Nephron progenitor cell (in vitro differentiated cells): ENCODE measurements at places on chromosomes 6 and 20.

- DNase-seq = no peak
Observed at GRCh38 chr6:132788658-132789395, 9.6 kb downstream of the SLC18B1 start.

- DNase-seq = no peak
Observed at GRCh38 chr6:143293523-143293922, 157.0 kb downstream of the ADAT2 start.

GRCh38 chr6:167130008-167130677 lies 7.2 kb downstream of the CCR6 start:
- DNase-seq = no peak

- DNase-seq = no peak
Observed at GRCh38 chr6:36780442-36781177, 58.6 kb downstream of the CPNE5 start.

GRCh38 chr6:127933852-127934840 lies 33.3 kb upstream of the THEMIS start:
- DNase-seq = no peak

- DNase-seq = no peak
Observed at GRCh38 chr6:156727715-156728385, 49.3 kb upstream of the ARID1B start.

DNA sequence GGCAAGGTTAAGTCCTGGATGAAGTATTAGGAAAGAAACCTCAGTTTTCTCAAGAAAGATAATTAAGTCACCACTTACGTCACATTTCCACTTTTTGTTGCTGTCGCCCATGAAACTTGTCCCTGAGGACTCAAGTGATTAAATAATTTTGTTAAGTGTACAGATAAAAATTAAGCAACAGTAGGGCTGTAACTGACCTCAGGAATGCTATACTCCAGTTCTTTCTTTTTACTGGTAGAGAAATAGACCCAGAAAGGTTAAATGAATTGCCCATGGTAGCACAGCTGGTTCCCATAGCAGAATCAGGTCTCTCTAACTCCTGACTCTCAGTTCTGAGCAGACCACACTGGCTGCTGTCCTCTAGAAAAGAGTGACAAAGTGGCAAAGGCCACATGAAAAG lies 54.5 kb downstream of the CLIC5 start:
- no peak for DNase-seq

DNA sequence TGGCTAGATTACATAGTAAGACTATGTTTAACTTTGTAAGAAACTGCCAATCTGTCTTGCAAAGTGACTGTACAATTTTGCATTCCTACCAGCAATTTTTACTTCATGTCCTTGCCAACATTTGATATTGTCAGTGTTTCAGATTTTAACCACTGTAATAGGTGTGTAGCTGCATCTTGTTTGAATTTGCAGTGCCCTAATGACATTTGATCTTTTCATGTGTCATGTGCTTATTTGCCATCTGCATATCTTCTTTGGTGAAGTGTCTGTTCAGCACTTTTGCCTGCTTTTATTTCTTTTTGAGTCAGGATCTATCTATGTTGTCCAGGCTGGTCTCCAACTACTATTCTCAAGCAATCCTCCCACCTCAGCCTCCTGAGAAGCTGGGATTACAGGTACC lies 2.4 kb upstream of the PRPH2 start:
- DNase-seq = no peak

DNA sequence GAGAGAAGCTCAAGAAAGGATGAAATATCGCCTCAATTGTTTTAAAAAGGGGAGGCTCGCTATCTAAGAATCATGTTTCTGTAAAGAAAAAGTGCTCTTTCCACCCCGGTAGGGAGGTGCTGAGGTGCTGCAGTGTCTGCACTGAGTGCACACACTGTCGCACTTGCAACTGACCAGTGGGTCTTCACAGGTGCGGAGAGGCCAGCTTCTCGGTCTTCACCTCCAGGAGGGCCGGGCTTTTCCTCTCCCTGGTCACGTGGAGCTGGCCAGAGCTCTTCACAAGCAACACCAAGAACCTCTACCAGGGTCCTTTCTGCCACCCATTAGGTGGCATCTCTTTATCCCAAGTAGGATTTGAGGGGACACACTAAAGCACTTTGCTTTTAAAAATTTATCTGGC lies 27.8 kb upstream of the TCFL5 start:
- DNase-seq = no peak

GRCh38 chr20:58712151-58712791 lies 19.7 kb downstream of the NPEPL1 start:
- DNase-seq = no peak

- DNase-seq = no peak
Observed at GRCh38 chr20:37530696-37531095, 3.0 kb upstream of the BLCAP start.

- no peak for DNase-seq
Observed at GRCh38 chr20:24943196-24943595, 5.9 kb upstream of the CST7 start.

- DNase-seq = no peak
Observed at GRCh38 chr20:25567286-25567685, 18.0 kb downstream of the NINL start.

GRCh38 chr20:3402453-3402852 lies 5.0 kb downstream of the DNAAF9 start:
- DNase-seq = no peak

DNA sequence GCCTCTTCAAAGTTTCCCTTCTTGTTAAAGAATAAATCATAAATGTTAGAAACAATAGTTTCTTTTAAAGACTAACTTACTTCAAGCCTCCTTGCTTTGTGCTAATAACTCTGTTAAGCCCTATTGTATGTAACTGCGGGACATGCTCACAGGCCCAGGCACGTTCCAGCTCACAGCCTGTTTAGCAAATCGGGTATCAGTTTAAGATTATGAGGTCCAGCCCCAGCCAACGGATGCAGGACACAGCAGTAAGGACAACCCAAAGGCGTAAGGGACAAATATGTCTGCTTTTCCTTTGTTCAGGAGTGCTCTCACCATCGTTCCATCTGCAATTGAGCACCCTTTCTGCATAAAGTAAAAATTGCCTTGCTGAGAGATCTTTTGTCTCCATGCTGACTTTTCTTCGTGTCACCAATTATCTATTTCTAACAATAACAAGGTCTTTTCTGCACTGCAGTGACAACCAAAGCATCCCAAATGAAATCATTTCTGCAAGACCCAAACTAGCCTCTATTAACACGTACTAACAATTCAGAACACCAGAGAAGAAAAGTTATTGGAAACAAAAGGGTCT lies 1.4 kb downstream of the C6orf52 start:
- DNase-seq = no peak

GRCh38 chr6:154410619-154411072 lies 54.0 kb upstream of the IPCEF1 start:
- peak; percentile 11 for DNase-seq

DNA sequence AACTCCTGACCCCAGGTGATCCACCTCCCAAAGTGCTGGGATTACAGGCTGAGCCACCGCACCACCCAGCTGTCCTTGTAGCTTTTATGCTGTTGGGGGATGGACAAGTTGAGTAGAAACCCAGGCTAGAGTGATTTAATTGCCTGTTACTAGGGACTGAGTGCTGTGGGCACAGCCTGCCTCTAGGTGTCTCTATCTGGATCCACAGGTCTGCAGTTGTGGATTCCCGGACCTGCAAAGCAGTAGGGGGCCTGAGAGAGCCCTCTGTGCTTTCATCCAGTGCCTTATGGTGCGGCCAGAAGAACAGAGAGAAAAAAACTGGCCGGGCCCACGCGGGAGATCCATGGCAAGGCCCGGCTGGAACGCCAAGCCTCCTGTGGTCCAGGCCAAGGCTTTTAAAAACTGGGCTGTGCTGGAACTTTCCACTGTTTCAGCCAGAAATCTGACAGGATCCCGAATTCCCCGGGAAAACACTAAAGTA lies 5.2 kb downstream of the SIRPA start:
- peak; percentile 61 for DNase-seq

GRCh38 chr6:35795453-35796071 lies 1.6 kb downstream of the CLPS start:
- DNase-seq = no peak

DNA sequence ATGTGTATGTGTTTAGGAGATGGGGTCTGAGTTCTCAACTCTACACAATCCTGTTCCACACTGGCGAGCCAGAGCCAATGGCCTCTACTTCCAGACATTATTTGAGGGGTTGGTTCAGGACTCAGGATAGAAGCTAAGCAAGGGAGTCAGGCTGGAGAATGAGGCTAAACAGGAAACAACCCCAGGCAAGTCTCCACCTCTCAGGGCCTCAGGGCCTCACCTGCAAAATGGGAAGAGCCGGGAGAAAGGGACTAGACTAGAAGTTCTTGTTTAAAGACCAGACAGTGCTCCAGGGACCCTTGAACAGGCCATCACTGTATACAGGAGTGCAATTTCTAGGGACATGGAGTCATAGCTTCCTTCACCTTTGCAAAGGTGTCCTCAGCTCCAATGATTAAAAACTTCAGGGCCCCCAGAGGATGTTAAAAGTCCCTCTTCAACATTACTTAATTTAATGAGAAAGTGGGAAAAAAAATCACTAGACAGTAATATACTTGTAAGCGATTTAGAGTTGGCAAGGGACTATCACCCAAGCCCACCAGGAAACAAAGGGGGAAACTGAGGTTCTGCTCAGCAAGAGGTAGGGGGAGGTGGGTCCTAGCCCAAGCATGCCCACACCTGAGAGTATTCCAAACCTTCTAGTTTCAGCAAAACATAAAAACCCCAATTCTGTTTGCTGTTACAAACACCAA lies 41.7 kb downstream of the ZMYND8 start:
- no peak for DNase-seq
